ENCODE measurements at places on chromosomes 3 and 15.
A peak's percentile ranks its signal among the peaks of the same experiment; 100 is the strongest.

- no peak for DNase-seq
These were observed 3.0 kb downstream of the VEPH1 start for GRCh38 chr3:157500232-157500631.

DNA sequence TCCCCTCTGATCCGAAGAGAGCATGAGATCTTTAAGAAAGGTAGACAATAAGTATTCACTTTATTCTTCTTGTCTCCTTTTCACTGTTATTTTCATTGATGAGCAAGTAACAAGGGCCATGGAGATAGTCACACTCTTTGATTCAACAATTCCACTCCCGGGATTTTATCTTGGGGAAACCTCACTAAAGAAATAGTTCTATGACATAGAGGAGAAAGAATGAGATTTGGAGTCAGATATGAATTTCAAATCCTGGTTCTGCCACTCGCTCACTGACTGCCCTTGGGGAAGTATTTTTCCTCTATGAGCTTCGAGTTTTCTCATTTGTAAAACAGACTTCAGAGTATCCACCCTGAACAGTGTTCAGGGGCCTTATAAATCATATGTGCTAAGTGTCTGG lies 514.6 kb downstream of the NLGN1 start:
- no peak for DNase-seq

DNA sequence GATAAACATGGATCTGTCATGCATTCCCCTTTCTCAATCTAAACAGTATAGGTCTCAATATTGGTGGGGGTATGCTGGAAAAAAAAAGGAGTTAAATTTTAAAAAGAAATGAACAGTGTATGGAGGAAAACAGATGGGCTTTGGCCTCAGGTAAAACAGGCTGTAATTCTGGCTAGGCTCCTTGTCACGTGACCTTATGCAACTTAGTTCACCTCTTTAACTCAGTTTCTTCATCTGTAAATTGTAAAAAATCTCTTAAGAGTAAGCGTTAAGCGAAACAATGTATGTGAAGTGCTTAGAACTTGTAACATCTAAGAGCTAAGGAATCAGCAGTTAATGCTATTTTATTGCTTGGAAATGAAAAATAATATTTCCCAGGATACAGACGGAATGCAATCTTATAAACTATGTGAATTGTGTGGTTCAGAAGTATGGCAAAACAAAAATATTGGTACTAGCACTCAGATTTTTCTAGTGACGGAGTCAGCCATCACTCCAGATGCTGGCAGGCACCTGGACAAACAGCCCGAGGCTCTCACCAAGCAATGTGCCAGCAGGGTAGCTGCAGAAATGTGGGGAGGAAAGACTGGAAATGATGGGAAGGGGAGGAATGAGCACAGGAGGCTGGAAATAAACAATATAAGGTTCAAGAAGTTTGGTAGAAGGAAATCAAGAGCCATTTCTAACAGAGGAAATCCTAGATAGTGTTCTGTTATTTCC lies 172.8 kb downstream of the USP13 start:
- DNase-seq = no peak

GRCh38 chr3:149618151-149619123 lies 39.4 kb downstream of the WWTR1 start:
- DNase-seq = no peak

DNA sequence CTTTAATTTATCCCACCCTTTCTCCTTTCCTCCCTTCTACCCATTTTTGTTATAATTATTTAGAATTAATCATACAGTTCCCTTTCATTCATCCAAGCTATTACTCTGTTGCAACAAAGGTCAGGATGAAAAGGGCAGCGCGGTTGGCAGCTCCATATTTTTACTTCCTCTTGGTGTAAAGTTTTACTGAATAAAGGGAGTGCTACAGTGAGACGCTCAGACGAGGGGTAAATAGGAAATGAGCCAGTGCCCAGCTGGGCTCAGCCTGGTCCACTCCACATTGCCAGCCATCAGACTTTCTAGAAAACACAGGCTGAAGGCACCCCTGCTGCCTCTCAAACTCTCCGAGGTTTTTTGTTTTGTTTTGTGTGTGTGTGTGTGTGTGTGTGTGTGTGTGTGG lies 21.9 kb upstream of the ZBTB38 start:
- no peak for DNase-seq

GRCh38 chr3:160870327-160870726 lies 114.3 kb downstream of the PPM1L start:
- no peak for DNase-seq

GRCh38 chr15:57031605-57032004 lies 113.2 kb downstream of the TCF12 start:
- DNase-seq = no peak

- DNase-seq = no peak
These were observed 26.0 kb downstream of the MASP1 start for GRCh38 chr3:187265461-187265955.

GRCh38 chr3:53239800-53240199 lies 16.0 kb downstream of the TKT start:
- DNase-seq = no peak

GRCh38 chr3:61194892-61195538 lies 56.2 kb downstream of the FHIT start:
- no peak for DNase-seq

DNA sequence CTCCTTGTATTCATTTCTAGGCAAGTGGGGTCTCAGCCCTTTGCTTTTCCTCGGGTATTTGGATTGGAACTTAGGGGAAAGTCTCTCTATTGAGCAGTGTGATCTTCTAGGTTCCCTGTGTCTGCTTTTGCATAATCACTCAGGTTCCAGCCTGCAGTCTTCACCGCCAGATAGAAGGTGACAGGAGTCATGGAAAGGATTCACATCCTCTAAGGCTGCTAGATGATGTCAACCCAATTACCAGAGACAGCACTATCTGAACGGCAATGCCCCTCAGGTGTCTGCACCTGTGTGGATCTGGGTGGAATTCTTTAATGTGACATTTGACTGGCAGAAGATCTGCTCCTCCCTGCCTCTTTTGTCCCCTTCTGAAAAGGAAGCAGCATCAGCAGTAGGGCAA lies 177.7 kb downstream of the P3H2 start:
- DNase-seq = no peak

DNA sequence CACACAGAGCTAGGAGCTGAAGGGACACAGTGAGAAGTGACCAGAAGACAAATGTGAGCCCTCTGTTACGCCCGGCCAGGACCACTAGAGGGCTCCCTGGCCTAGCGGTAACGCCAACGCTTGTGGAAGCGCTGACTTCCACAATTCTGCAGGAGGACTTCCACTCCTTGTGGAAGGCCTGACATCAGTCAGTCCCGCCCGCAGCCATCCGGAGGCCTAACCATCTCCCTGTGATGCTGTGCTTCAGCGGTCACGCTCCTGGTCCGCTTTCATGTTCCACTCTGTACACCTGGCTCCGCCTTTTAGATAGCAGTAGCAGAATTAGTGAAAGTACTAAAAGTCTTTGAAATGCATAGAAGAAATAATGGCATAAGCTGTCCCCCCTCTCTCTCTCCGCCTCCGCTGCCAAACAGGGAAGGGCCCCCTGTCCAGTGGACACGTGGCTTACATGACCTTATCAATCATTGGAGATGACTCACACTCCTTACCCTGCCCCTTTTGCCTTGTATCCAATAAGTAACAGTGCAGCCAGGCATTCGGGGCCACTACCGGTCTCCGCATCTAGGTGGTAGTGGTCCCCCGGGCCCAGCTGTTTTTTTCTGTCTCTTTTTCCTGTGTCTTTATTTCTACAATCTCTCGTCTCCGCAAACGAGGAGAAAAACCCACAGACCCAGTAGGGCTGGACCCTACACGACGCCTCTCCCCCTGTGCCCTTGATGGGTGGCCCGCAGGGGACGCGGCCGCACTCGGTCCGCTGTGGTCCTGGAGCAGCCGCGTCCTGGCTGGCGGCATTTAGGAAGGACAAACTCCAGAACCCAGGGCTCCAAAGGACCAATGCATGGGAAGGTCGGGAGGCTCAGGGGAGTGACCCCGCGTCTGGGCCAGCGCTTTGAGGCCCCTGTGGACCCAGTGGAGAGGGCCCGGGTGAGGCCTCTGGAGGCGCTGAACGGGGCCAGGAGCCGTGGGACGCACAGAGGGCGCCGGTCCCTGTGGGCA lies 27.0 kb upstream of the RPL32 start:
- peak; percentile 24 for DNase-seq

GRCh38 chr3:188036375-188037194 lies 117.4 kb upstream of the LPP start:
- DNase-seq = no peak

DNA sequence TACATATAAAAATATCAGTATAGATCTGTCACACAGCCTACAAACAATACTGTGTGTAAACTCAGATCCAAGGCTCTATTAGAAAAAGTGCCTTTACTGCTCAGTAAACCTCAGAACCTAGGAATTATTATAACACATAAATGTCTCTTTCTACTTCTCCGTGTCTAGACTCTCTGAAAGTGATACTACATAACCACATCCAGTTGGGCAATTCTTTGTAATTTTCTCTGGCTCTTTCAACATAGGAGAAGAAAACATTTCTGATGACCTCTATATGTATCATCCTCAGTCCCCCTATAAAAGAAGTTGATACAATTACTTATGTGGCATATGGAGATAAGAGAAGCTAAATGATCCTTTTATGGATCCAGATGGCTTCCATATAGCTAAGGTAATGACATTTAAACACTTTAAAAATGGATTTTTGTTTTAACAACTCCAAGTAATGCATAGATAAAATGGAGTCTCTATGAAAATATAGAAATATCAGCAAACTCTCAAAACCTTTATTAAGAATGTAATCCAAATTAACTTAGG lies 104.5 kb downstream of the LSAMP start:
- no peak for DNase-seq

GRCh38 chr3:61776390-61776789 lies 215.0 kb downstream of the PTPRG start:
- DNase-seq = no peak

DNA sequence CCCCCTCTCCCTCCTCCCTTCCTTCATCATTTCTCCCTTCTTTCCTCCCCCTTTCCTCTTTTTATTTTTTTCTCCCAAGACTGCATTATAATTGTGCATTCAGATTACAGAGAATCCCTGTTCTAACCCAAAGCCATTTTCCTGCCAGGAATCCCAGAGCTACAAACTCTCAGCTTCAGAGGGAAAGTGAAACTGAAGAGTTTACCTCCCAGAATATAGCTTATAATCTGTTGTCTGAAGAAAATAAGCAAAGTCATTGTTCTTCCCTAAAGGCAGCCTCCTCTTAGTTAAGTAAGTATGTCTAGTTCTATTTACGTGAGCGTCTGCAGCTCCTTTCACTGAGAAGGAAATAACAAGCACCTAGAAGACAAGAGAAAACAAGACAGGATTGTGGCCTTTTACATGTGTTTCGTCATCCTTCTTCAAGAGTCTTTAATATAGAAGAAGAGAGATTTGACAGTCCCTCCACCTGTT lies 97.2 kb downstream of the CHST2 start:
- peak; percentile 63 for DNase-seq

- no peak for DNase-seq
These were observed 15.0 kb downstream of the SNAP23 start for GRCh38 chr15:42510258-42511006.

GRCh38 chr3:172052405-172052804 lies 13.0 kb downstream of the FNDC3B start:
- DNase-seq = no peak

Data from thymus (tissue), 14 donors.